ENCODE measurements at places on chromosomes 4 and X.

GRCh38 chr4:80360084-80360483, 24.6 kb downstream of the CFAP299 start:
- DNase-seq, result no peak

DNA sequence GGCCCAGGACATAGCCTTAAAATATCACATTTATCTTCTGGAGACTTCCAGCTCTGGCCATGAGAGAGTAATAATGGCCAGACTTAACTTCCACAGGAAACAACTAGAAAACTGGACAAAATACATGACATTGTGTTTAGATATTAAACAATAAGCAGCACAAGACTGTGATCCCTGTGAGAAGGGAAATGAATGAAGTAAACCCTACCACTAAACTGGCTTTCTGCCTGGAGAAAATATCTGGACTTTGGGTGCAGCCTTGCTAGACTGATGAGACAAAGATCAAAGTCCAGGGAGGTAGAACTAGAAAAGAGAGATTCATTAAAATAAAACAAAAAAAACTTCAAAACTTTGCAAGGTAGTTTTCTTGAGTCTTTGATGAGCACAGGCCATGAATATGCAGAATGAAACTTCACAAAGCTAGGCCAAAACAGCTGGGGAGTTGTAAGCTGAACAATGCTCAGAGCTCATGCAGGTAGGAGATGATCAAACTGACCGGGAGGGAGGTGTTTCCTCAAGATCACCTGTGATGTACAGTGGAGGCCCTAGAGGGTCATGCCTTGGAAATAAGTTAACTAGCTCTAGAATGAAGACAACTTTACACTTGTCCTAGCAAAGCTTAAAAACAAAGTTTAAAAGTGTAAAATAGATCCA, 147.0 kb upstream of the SH3RF1 start:
- DNase-seq, result no peak

GRCh38 chr4:93467484-93468155, 360.9 kb upstream of the ATOH1 start:
- DNase-seq, result no peak

GRCh38 chr4:140117947-140118346, 36.0 kb downstream of the MAML3 start:
- DNase-seq, result no peak

GRCh38 chr4:155071962-155072361, 136.5 kb upstream of the NPY2R start:
- DNase-seq, result no peak
